ENCODE measurements at places on chromosomes 6 and 20.

DNA sequence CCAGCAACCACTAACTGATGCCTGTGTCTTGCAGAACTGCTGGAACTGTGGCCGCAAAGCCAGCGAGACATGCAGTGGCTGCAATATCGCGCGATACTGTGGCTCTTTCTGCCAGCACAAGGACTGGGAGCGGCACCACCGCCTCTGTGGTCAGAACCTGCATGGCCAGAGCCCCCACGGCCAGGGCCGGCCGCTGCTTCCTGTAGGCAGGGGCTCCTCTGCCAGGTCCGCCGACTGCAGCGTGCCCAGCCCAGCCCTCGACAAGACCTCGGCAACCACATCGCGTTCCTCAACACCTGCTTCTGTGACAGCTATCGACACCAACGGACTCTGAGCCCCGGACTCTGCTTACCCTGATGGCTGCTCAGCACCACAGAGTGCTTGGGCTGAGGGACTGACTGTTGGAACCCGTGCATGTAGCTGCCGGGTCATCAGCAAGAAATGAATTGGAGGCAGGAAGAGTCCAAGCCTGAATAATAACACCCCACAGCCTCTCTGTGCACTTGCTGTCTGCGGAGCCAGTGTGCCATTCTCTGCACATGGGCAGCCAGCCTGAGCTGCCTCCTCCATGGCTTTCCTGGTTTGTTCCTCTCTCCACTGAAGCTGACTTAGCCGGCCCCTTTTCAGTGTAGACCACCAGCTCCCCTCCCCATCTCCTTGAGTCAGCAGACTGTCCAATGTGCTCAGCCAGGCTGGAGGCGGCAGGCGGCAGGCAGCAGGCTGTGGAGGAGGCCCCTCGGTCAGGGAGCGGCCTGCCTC, 17.6 kb upstream of the C20orf144 start:
- no peak for DNase-seq

DNA sequence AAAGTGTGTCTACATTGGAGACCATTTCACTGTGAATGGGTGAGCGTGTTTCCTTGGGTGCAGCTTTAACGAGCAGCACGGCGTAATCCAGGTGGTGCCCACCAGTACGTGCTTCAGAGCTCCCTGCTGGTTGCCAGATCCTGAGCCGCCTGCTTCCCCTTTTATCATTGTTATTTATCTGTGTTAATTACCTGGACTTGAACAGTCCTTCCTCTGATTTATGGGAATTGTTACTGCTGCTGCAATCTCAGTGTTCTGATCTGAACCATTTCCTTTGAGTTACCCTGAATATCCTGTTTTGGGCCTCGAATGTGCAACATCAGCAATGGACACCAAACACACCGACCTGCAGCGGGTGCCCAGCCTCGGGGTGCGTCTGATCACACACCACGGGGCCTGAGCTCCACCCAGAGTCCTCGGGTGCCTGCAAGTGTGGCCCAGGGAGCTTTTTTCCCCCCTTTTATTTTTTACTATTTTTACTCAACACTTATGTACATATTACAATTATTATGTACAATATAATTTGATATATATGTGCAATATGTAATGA, 81.3 kb downstream of the RPP40 start:
- no peak for DNase-seq

DNA sequence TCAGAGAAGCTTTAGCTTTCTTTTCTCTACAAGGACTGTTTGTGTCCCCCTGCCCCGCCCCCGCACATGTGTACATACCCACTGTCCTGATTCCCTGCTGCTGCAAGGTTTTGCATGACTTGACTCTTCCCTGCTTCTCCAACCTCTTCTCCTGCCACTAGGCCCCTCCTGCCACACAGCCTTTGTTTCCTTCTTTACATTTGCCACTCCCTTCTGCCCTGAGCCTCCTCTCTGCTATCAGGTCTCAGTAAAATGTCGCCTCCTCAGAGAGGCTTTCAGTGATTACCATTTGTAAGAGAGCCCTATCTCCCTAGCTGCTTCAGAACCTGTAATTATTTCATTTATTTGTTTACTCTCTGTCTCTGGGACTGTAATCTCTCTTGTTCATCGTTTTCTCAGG, 56.4 kb upstream of the VSTM2L start:
- peak; percentile 28 for DNase-seq

DNA sequence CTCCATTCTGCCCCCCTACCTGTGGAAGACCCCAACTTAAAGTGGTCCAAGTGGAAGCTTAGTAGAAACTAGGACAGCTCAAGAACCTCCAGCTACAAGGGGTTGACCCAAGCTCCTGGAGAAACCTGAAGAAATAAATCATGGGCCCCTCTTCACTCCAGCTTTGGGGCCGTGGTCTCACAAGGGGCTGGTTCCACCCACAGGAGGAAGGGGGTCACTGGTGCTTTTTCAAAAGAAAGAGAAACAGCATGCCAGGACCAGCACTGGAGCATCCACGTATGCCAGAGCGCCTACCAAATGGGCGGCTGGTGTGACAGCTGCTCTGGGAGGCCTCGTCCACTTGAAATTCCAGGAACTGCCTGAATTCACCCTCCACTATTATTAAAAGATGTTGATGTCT, 14.4 kb upstream of the ANKRD60 start:
- DNase-seq = no peak

DNA sequence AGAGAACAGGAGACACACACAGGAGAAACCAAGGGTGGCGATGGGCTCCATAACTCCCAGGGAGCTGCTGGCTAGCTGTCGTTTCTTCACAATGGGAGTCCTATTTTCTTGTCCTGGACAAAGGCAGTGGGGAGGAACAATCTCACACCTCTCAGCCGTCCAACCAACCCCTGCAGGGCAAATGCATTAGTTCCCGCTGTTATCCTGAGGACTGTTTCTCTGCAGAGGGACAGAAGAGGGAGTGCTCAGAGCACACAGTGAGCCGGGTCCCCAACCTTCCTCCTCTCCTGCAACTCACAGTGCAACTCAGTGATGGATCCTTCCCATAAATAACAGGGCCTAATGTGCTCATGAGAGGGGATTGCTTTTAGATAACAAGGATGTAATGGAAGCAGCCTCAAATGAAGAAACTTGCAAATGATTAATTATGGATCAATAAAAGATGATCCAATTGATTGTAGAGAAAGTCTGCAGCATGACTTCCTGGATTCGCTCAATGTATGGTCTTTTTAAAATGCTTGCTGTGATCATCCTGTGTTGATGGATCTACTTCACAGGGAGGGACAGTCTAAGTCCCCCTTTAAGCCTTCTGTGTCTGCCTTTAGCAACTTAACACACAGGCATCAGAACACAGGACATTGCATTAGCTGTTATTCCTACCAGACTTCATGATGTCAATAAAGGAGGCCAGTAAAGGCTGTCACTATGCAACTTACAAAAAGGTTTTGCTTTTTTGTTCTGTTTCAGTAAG, 453.4 kb upstream of the AGPAT4 start:
- peak; percentile 38 for DNase-seq

GRCh38 chr6:144574796-144575195, 289.7 kb downstream of the UTRN start:
- no peak for DNase-seq

DNA sequence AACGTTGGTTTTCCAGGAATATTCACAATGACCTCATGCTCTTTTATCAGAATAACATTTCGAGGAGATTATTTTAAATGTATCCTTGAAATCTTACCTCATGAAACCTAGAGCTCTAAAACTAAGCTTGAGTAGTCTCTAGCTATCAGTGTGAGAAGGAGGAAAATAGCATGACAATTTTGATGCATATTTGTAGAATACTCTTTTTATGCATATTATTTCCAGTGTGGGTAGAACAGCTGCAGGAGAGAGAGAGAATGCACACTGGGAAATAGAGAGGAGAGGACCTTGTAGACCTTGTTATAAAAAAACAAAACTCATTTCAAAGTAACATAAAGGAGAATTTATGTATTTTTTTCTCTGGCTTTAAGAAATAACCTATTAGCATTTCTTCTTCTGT, 71.1 kb upstream of the VGLL2 start:
- no peak for DNase-seq

DNA sequence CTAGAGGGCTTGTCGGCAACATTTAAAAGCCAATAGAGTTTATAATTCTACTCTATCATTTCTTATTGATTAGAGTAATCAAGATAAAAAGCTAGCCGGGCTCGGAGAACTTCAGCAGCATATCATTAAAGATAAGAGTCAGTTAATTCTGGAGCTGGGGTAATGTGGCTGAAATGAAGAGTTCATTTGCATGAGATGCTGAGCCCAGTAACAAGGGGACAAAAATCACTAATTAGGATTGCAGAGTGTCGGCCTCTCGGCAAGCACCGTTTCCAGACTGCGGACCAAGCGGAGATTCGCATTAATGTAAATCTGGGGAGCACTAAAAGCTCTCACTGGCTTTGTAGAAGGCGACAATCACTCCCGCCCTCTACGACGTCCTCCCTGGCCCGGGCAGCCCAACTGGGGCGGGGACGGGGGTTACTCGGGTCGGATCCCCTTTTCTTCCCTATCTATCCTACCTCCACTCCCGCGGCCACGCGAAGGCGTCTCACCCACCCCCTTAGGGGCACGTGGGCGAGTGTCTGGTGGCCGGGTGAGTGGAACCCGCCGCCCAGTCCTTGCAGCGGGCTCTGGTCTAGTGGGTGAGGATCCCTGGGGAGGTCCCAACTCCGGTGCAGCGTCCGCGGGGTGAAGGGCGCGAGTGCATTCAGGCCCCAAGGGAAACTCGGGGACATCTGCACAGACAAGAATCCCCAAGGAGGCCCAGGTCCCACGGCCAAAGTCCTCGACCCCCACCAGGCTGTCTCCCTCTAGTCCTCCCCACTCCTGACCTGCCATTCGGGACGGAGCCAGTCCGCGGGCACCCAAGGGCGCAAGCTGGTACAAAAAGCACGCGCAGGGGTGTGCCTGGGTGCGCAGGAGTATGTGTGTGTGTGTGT, 42.2 kb upstream of the OSTM1 start:
- no peak for DNase-seq

- no peak for DNase-seq
These were observed 98.3 kb downstream of the BMP7 start for GRCh38 chr20:57167971-57168701.

DNA sequence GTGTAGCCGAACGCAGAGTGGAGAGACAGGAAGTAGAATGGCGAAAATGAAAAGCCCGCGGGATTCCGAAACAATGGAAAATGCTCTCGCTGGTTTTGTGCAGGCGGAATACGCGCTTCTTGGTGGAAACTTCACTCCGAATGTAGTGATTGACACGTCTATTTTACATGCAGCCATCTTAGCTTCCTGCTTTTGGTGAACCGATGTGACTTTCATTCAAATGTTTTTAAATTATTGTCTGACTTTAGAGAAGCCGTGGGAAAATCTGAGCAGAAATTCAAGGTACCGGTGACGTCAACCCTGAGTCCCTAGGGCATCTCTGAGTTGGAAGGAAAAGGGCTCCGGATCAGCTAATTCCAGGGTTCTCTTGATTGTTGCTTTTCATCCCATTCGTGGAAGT, 11.4 kb downstream of the GPX5 start:
- peak; percentile 30 for DNase-seq
